ENCODE measurements at places on chromosomes 5 and 9.

DNA sequence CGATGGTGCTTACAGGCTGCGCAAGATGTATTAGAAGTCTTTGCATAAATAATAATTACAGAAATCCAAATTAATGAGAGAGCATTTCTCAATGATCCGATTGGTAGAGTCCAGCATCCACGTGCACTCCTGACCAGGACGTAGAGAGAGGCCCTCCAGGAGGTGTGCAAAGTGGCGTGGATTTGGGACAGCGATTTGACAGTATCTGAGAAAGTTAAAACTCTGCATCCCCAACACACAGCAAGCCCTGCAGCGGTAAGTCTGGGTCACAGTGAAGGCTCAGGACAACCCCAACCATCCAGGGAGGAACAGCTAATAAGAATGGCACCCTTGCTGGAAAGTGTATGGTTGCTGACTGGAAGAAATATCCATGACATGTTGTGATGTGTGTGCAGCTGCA lies 180.2 kb downstream of the AUH start:
- no peak for DNase-seq

GRCh38 chr5:15808577-15808976 lies 308.6 kb downstream of the FBXL7 start:
- no peak for DNase-seq

GRCh38 chr5:86797677-86798076 lies 179.9 kb downstream of the COX7C start:
- no peak for DNase-seq

DNA sequence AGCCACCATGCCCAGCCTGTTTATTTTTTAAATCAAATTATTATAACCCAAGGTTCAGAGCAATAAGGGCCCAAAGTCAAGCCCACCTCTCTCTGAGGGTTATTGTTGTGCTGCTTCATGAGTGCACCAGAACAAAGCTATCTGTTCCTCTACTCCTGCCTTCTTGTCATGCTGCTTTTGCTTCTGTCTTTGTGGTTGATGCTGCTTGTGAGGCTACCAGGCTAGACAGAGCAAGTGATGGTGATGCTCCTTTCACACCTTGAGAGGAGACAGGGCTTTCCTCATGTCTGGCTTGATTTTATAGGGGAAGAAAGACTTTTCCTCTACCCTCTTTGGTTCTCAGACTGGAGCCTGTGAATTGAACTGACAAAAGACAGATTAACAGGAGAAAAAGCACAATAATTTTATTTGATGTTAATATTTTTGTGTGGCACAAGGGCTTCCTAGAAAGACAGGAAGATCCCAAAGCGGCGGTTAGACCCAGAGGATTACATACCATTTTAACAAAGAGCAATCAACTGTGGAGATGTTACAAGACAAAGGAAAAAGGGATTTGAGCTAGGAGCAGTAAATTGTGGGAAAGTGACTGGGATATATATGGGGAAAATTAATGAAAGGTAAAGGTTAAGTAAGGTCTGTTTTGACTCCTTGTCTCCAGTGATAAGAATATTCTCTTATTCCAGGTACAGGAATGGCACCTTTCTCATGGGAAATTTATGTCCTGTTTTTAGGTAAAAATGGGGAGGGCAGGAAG lies 4.4 kb upstream of the CD180 start:
- no peak for DNase-seq

GRCh38 chr5:140342287-140342686 lies 4.1 kb downstream of the HBEGF start:
- DNase-seq: no peak

DNA sequence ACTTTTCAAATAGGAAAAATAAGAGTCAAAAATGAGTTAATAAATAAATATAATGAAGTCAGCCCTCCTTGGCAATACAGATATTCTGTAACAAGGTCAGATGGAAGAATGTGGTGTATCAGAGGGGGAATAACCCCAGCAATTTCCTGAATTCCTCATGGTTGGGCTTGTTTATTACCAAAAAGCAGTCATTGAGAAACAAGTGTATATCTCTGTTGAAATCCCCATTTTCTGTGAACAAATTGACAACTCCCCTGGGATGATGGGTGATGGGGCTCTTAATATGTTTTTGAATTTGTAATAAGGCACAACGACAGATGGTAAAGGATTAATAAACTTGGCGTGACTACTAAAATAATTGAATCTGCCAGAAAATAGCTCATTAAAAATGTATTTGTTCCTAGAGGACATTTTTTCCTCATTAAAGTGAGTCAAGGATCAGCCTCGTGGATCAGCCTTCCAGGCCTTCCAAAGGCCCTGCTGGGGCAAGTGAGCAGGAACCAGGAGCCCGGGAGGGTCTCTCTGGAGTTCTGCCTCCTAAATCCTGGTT lies 34.2 kb downstream of the THBS4 start:
- DNase-seq: no peak

GRCh38 chr5:94691291-94691690 lies 72.8 kb downstream of the SLF1 start:
- DNase-seq: no peak

DNA sequence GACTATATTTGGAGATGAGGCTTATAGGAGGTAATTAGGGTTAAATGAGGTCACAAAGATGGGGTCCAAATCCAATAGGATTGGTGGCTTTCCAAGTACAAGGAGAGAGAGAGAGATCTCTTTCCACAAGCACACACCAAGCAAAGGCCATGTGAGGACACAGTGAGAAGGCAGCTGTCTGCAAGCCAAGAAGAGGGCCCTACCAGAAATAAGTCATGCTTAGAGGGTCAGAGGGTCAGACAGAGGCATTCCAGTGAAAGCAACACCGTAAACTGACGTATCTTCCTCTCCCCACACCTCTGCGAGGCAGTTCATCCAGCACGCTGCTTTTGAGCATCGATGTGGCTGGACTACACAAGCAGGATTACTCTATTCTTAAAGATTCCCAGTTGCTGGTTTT lies 87.9 kb downstream of the SLC1A3 start:
- no peak for DNase-seq

GRCh38 chr5:112366987-112367386 lies 52.1 kb downstream of the EPB41L4A start:
- DNase-seq: no peak

- DNase-seq: no peak
These were observed 172.7 kb downstream of the TRPM3 start for GRCh38 chr9:70948744-70949143.

DNA sequence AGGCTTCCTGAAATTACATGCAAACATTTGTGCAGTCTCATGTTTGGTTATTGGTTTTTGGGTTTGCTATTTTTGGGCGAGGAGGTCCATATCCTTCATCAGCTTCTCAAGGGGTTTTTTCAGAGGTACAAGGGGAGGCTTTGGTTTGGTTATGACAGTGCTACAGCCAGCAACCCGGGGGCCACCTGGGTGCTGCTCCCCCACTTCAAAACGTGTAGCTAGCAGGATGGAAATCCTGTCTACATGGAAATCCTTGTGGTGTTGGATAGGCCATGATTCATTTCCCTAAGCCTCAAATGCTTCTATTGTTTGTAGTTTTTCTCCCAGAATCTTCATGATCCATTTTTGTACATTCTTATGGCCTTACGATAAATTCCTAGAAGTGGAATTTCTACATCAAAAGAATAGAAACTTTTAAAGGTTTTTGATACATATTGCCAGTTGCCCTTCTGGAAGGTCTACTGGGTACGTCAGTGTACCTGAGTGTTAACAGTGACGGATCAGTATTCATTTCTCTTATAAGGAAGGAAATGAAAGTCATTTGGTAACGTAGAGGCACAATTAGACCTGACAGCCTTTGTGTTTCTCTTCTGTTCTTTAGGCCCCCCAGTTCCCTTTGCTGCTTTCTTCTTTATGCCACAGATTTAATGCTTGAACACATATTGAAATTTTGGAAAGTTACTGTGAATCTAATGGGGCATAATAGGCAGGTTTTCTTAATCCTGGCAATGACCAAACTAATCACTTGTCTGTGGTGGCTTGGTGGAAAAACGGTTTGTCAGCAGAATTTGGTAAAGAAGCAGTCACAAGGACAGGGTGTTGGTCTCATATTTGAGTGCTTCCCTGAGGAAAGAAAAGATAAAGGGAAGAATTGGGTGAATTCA lies 69.7 kb upstream of the ABL1 start:
- DNase-seq: no peak

Data from NCI-H1105 (cell line).